Anterior cingulate cortex (tissue), 58 donors: ENCODE measurements at places on chromosomes 11 and 22.

- no peak for DNase-seq
Measured at GRCh38 chr11:35014346-35014745, 97.9 kb downstream of the PDHX start.

DNA sequence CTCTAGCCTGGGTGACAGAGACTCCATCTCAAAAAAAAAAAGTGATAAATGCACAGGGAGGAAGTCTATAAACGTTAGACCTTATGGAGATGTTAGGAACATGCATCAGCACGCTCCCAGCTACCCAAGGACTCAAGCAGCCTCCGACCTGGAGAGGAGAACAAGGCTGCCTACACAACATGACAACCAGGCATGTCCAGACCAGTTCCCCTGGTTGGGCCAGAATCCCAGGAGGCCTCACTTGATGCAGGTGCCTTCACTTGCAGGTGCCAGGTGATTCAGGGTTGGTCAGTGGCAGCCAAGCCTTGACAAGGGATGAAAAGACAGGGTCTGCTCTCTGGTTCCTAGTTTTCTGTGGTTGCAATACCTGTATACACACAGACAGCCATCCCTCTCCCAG is 5.9 kb downstream of the RANGAP1 start:
- DNase-seq, result no peak

DNA sequence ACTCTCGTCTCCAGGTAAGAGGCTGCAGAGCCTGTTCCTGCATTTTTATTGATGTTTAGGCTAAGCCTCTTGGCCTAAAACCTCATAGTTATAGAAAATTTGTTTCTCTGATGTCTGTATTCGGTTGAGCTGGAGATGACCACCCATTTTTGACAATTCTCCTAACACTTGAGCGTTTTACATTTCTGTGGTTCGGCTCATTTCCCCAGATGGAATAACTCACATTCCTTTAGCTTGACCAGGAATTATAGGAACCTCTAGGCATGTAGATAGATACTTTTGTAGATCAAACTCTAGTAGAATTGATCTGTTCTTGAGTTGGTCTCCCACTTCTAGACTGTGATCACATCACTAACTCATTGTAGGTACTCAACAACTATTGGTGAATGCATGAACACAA is 172.6 kb upstream of the CADM1 start:
- DNase-seq, result no peak

- DNase-seq, result no peak
Measured at GRCh38 chr22:30371981-30372380, 15.2 kb downstream of the CCDC157 start.

DNA sequence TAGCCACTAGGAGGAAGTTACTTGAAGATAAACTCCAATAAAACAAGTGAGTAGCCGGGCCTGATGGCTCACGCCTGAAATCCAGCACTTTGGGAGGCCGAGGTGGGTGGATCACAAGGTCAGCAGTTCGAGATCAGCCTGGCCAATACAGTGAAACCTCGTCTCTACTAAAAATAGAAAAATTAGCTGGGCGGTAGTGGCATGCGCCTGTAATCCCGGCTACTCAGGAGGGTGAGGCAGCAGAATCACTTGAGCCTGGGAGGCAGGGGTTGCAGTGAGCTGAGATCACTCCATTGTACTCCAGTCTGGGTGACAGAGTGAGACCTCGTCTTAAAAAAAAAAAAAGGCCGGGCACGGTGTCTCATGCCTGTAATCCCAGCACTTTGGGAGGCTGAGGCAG is 34.0 kb upstream of the CLPB start:
- no peak for DNase-seq

GRCh38 chr22:29477723-29478318 is 2.2 kb upstream of the NEFH start:
- no peak for DNase-seq

DNA sequence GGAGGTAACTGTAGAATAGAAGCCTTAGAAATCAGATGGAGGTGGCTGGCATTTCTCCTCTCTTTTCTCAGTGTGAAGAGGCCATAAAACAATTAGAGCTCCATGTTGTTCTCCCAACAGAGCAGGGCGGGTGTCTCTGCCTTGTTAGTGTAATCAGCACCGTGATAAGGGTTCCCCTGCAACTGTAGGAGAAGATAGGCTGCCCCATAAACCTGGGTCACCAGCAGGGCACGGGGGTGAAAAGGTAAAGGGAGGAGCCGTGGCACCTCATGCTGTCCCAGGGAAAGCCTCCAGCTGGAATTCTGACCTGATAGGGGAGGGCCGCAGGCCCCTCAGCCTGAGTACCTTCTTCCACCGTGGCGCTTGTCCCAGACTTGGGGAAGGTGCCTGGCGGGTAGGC is 68.7 kb downstream of the ISX start:
- DNase-seq, result no peak

GRCh38 chr11:63614136-63614671 is at the start of gene PLAAT3:
Gene PLAAT3, minus strand, starts transcription at chr11:63614433. Its CDS starts 419 bp downstream, at chr11:63614014.
- peak; percentile 72 for DNase-seq

DNA sequence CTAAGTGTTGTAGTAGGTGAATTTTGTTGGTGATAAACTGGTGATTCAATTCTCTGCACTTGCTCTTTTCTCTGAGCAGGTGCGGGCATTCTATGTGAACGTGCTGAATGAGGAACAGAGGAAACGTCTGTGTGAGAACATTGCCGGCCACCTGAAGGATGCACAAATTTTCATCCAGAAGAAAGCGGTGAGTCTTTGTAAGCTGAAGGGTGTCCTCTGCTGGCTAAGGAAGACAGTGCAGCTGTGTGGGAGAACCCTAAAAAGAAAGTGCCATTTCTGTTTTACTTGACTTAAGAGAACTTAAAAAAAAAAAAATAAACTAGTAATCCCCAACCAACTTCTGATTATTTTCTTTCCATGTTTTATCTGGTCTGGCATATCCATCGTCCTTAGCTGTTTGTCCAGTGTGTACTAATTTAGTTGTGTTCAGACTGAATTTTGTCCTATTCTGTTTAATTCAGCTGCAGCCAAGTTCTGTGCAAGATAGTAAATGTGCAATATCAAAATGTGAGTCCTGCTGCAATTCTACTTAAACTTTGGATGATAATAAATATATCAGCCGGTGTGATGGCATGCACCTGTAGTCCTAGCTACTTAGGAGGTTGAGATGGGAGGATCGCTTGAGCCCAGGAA is 29.6 kb downstream of the CAT start:
- no peak for DNase-seq

DNA sequence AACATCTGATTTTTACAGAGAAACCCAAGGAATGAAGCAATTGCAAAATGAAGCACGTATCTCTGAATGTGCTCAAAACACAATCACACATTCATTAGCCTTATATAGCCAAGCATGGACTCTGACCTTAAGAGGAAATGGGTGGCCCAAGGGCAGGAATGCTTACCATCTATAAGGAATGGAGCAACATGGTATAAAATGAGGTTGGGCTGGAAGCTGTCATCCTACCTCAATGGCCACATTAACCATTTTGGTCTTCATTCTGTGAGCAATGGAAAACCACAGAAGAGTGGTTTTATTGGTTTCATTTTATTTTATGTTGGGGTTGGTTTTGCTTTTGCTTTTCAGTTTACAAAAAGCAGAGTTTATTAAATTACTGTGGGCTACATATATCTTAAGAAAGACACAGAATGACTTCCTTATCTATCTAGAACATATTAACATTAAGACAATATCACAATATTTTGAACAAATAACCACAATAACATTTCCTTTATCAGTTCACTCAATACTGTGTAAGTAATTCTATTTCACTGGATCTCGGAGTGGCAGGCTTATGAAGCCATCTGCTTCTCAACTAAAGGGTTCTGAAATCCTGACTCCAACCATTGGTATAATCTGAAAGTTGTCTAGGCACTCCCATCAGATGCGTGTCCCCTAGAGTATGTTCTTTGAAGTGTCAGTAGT is 10.8 kb upstream of the MS4A13 start:
- DNase-seq, result no peak

- no peak for DNase-seq
Measured at GRCh38 chr11:2711161-2711560, 11.4 kb upstream of the KCNQ1OT1 start.

DNA sequence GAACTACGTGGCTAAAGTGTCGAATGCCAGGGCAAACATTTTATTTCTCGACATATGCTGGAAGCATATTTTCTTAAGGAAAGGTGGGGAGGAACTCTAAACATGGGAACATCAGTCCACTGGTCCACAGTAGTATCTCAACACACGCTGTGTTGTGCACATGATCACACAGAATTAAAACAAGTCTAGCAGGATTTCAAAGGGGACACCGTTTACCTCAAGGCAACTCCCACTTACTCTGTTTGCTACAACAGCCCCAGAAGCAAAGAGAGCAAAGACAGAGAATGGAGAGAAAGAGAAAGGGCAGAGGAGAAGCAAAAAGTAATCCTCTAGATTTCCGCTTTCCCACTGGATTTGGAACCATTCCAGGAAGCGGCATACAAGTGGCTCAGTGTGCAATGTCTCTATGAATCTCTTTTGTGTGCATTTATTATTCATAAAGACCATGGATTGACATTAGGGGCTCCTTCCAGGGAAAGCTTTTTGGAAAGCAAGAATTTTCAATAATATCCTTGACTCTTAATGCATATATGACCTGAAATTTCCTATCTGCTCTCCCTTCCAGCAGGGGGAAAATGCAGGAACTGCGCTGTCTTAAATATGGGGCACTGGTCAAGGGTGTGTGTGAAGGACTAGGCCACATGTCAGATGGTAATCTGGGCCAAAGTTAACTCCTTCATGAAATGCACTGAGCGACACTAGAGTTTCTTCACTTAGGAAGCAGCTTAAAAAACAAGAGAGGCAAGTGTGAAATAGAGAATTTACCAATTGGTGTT is 34.8 kb upstream of the CCDC34 start:
- DNase-seq, result no peak

GRCh38 chr22:23233752-23234408 is 53.6 kb downstream of the BCR start:
- DNase-seq, result no peak

GRCh38 chr11:96309016-96309642 is 33.9 kb downstream of the MAML2 start:
- DNase-seq, result no peak

- DNase-seq, result no peak
Measured at GRCh38 chr11:107710301-107710700, 1.6 kb downstream of the SLN start.

- DNase-seq, result no peak
Measured at GRCh38 chr11:614623-615503, 887 bp downstream of the IRF7 start.

DNA sequence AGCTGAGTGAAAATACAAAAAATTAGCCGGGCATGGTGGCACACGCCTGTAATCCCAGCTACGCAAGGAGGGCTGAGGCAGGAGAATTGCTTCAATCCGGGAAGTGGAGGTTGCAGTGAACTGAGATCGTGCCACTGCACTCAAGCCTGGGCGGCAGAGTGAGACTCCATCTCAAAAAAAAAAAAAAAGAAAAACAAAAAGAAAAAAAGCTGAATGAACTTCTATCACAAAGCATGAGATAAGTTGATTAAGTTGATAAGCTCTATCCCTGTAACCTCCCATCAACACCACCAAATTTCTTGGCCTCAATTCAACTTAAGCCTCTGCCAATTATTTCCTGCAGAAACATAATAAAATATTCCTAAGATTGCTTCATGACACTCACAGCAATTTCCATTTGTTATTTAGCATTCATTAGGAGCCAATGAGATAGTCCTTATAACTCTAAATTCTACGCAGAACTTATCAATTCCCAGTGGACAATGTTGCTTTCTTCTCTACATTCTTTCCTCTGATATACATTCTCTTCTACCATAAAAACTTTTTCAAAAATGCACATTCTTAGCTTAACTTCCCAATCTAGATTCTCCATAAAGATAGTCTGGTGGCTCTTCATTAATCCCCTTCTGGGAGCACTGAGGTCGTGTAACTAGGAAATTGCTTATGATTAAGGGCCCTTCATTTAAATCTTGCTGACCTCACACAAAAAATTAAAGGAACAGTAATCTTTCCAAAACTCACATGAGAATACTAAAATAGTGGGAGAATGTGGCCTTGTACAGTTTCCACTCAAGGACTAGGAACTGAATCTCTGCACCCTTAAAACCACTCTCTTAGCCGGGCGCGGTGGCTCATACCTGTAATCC is 2.9 kb downstream of the AMBRA1 start:
- no peak for DNase-seq

- no peak for DNase-seq
Measured at GRCh38 chr11:31620434-31620833, 110.9 kb downstream of the ELP4 start.

GRCh38 chr11:114001416-114001815 is 26.5 kb downstream of the HTR3A start:
- DNase-seq, result no peak

- no peak for DNase-seq
Measured at GRCh38 chr22:28594797-28595462, 84.7 kb downstream of the TTC28 start.

- DNase-seq, result no peak
Measured at GRCh38 chr22:29204455-29205183, 1.1 kb upstream of the EMID1 start.

DNA sequence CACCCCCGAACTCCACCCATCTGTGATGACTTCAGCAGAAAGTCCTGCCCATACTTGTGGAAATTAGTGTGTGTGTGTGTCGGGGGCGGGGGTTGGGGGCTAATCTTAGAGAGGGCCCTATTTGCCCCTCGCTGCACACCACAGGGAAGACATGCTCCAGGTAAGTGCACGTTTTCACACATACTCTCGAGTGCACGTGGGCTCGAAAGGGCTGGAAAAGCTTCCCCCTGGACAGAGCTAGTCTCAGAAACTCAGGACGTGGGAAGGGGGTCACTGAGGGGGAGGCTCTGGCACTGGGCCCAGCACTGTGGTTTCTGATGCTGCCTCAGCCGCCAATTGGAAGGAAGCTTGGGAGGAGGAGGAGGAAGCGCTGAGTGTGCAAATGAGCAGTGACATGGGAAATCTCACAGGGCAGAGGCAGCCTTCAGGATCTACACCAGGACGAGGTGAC is 40.7 kb upstream of the CD82 start:
- no peak for DNase-seq

GRCh38 chr22:21826204-21826603 is 41.2 kb downstream of the MAPK1 start:
- DNase-seq, result no peak

GRCh38 chr22:20109411-20110358 is 6.2 kb upstream of the RANBP1 start:
- DNase-seq, result no peak
